ENCODE measurements at places on chromosomes 12 and 14. TPM values are rescaled to one million over a fixed set of nuclear protein-coding genes. Genes with fewer than 3 reads are reported as not detected.

Gene KCNA5
- polyA plus RNA-seq: 2.5 TPM

Gene RASSF8
- 61.5 TPM for polyA plus RNA-seq

Gene CORO1C
- 65.9 TPM for polyA plus RNA-seq

Gene ITPR2
- 15.3 TPM for polyA plus RNA-seq

Gene IGF1
- 10.4 TPM for polyA plus RNA-seq

Gene FAR2
- 37.3 TPM for polyA plus RNA-seq

Gene LRRC43
- polyA plus RNA-seq: 8.0 TPM

Gene PDE3A
- 28.0 TPM for polyA plus RNA-seq

Gene CISTR
- 0.44 TPM for polyA plus RNA-seq

Gene MEG3
- polyA plus RNA-seq: 69.1 TPM

Gene TAS2R42
- not detected for polyA plus RNA-seq

Gene TAS2R46
- 0.23 TPM for polyA plus RNA-seq

- DNase-seq: no peak
Observed at GRCh38 chr12:28343713-28344112, 153.5 kb downstream of the CCDC91 start.

DNA sequence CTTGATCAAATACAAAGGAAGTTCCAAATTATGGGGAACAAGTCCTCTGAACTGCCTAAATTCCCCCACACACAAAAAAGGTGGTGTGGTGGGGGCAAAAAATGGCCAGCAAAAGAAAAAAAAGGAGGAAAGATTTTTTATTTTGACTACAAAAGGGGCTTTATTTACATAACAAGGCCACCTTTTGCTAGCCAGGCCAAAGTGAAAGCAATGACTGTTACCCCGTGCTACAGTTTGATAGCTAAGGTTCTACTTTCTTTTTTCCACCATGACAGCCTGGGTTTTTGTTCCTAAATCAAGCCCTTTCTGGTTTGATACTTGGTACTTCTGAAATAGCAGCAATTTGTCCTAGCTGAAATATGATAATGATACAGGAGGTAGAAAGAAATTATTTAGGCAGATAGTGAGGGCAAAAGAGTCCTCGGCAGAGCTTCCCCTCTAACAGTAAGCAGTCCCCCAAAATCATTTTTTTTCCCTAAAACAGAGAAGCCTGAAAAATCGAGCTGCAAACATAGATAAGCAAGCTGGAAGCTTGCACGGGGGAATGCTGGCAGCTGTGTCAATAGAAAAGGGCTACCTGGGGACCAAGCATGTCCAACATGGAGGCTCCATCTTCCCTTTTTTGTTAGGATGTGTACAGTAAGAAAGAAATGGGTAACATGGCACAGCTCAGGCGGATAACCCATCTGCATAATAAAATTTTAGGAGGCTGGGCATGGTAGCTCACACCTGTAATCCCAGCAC, 8.9 kb upstream of the B4GALNT1 start:
- DNase-seq: no peak

- no peak for DNase-seq
Observed at GRCh38 chr12:58424735-58425392, 483.5 kb downstream of the ATP23 start.

DNA sequence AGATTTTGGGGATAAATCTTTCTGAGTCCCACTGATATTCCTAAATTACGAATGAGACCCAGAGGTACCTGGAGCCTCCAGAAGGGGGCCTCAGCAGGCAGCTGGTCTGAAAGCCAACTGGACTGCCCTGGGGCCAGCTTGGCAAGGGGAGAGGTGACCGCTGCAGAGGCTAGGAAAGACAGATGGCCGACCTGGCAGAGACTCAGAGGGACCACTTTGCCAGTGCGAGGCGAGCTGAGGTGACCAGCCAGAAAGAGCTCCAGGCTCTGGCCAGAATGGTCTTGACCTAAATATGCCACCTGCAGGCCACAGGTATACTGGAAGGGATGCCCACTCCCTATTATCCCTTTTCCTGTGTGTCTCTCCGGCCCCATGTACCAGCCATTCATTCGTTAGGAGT, 256.8 kb upstream of the GARIN6 start:
- DNase-seq: no peak

GRCh38 chr12:26790645-26790994, 42.4 kb downstream of the ITPR2 start:
- no peak for DNase-seq

DNA sequence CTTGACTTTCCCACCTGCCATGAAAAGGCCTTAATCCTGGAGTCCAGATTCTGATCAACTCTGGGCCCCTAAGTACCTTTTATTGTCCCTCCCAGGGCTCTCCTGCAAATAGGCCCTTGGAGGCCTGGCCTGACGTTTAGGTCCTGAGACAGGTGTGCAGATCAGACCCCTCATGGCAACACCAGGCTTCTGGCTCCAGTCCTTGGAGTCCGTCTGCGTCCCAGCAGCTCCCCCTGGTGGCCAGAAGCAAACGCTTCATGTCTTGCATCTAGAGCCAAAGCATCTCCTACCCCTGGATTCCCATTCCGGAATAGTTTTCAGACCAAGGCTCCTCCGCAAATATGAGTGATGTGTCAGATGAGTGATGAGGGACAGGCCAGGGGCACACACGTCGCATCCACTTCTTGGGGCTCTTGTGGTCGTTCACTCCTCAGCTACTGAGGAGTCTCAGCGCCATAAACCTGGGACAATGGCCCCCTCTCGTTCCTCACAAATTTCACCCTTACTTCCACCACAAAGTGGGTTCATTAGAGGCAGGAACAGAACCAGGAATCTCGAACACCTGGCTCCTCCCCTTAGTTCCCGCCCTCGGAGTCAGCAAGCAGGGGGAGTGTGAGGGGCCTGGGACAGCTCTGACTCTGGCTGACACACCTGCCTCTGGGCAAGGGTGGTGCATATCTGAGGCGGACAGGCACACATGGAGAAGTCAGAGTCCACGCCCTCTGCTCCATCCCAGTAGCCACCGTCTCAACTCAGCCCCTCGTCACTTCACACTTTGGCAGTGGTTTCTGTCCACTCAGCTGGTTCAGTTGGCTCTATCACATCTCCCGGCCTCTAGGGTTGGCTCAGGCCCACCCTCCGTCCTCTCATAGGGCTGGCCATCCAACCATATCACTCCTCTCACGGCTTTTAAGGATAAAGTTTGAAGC, 77.9 kb upstream of the PWP1 start:
- DNase-seq: peak; percentile 34

DNA sequence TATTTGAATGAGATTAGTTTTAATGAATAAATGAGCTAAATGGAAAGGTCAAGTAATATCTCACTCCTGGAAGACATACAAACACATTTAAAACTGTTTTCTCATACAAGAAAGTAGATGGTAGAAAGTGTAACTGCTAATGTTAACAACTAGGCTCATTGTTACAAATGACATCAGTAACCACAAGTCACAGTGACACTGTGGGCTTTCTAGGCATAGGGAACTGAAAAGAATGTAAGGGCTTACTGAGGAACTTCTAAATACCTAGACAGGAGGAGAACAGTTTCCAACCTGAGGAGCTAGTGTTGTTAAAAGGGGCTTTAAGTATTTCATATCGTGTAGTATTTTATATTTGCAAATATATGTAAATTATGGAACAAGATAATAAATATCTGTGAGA, 17.5 kb upstream of the ERGIC2 start:
- DNase-seq: no peak

DNA sequence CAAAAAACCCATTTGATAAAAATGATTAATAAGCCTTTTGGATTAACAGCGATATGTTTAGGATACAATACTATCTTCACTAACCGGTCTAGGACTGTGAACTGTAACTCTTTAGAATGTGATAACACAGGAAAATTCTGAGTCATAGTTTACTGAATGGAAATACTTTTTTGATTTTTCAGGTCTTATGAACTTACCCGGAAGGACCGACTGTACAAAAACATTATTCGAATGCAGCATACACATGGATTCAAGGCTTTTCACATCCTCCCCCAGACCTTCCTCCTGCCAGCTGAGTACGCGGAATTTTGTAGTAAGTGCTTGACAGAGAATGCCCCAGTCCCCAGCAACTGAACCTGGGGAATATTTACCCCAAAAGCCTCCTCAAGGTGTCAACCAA, 29.0 kb downstream of the TTLL5 start:
- DNase-seq: no peak

- DNase-seq: no peak
Observed at GRCh38 chr14:74593241-74593953, 18.6 kb downstream of the LTBP2 start.

DNA sequence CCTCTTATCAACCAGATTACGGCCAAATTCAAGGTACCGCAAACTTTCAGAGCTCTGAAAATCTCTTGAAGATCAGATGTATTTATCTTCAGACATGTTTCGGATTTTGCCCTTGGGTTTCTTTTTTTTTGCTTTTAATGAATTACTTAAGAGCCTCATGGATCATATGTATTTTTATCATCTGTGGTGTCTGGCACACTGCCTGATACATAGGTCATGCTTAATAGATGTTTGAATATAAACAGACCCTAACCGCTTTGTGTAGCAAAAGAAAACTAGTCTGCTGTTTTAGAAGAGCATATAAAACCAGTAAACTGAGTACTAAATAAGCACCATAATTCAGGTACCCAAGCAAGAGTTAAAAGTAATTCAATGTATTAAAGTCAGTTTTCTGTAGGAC, 20.1 kb upstream of the TBK1 start:
- no peak for DNase-seq

- DNase-seq: no peak
Observed at GRCh38 chr12:64650762-64651161, 40.5 kb downstream of the RASSF3 start.

DNA sequence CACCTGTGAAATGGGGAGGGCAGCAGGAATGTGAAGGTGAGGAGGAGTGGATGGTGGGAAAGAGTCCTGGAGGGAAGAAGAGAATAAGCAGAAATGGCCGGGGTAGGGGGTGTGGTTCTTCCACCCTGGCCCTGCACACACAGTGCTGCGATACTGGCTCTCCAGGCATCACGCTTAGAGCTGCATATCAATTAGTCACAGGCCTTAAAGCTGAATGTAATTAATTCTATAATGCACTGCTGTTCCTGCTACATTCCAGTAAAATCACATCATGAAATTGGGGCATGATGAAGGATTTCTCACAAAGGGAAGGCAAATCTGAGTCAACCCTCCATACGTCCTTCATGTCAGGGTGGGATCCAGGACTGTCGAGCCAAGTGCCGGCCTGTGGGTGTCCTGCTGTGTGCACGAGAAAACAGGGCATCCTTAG, 566.1 kb downstream of the BCL11B start:
- no peak for DNase-seq

- DNase-seq: no peak
Observed at GRCh38 chr12:81517296-81517695, 241.9 kb downstream of the PPFIA2 start.

DNA sequence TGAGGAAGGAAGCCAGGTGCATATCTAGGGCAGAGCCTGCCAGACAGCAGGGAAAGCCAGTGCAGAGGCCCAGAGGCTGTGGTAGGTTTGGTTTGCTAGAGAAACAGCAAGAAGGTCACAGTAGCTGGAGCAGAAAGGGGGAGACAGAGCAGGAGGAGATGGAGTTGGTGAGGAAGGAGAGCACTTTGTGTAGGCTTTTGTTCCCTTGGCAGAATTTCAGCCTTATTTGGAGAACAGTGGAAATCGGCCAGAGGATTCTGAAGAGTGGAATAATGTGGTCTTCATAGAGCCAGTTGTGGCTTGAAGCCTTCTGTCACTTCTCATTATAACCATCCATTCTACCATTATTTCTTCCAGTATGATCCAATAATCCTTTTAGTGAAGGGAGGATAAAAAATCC, 212.9 kb upstream of the FAR2 start:
- DNase-seq: no peak

DNA sequence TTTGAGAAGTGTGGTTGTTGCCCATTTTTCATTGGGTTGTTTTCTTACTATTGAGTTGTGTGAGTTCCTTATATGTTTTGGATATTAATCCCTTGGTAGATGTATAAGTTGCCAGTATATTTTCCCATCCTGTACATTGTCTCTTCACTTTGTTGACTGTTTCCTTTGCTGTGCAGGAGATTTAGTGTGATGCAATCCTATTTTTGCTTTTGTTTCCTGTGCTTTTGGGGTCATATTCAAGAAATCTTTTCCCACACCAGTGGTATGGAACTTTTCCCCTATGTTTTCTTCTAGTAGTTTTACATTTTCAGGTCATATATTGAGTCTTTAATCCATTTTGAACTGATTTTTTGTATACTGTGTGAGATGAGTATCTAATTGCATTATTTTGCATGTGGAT, 92.8 kb downstream of the PTHLH start:
- DNase-seq: no peak

GRCh38 chr12:57089271-57090245, 644 bp downstream of the NAB2 start:
- DNase-seq: no peak

GRCh38 chr12:14767617-14768016, 35.7 kb downstream of the WBP11 start:
- DNase-seq: no peak

GRCh38 chr14:87187786-87188185, 805.2 kb downstream of the GALC start:
- DNase-seq: no peak

GRCh38 chr12:89349814-89350213, 2.5 kb downstream of the DUSP6 start:
- DNase-seq: no peak

DNA sequence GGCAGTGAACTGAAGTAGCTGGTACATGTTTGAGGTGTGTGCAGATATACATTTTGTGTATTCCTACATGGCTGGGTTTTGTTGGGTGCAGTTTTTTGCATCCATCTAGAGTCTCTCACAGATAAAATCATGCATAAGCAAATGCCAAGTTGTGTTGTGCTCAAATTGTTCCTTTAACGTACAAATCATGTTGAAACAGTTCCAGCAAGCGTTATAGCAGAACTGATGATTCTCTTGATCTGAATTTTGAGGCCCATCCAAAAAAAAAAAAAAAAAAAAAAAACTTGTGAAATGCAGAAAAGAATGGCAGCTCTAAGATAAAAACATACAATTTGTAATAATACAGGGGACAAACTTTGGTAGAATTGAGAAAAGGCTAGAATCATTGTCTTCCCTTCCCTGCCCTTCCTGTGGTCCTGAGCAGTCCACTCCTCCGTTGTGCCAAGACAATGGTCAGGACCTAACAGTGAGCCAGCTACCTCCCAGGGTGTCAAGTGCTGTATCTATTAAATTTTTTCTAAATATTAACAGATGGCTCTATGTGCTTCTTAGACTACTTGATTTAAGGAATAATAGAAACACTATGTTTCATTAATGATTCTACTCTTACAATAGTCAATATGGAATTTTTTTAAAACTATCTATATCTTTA, 122.1 kb downstream of the PLEKHA5 start:
- DNase-seq: no peak

DNA sequence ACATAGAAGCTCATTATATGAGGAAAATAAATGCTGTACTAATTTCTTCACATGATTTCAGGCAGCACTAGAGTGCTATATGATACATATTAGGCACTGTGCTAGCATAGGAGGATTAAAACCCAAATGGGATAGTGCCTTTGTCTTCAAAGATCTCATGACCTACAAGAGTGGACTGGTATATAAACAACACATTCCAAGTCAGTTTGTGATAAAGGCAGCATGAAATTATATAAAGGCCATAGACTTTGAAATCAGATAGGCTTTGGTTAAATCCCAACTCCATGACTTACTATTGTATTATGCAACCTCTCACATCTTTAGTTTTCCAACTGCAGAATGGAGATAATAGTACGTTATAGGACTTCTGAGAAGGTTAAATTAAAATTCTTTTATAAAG, 179.7 kb downstream of the RAD51B start:
- DNase-seq: no peak

Data from left renal cortex interstitium (tissue), 4 donors.